ENCODE measurements at places on chromosomes 6 and 20.
A peak's percentile ranks its signal among the peaks of the same experiment; 100 is the strongest.

DNA sequence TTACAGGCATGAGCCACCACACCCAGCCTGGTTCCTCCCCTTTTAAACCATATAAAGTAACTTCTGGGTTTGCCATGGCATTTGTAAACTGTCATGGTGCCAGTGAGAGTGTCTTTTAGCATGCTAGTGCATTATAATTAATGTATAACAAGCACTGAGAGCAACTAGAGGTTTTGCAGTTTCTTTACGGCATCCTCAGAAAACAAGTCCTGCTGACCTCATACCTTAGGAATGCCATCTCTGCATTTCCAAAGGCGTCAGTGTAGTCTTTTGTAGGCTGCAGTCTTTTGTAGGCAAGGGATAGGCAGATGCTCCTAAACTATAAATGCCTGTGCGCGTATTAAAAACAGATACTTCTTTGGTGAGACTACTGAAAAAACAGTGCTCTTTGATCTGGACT, 75.0 kb upstream of the EZR start:
- no peak for DNase-seq

DNA sequence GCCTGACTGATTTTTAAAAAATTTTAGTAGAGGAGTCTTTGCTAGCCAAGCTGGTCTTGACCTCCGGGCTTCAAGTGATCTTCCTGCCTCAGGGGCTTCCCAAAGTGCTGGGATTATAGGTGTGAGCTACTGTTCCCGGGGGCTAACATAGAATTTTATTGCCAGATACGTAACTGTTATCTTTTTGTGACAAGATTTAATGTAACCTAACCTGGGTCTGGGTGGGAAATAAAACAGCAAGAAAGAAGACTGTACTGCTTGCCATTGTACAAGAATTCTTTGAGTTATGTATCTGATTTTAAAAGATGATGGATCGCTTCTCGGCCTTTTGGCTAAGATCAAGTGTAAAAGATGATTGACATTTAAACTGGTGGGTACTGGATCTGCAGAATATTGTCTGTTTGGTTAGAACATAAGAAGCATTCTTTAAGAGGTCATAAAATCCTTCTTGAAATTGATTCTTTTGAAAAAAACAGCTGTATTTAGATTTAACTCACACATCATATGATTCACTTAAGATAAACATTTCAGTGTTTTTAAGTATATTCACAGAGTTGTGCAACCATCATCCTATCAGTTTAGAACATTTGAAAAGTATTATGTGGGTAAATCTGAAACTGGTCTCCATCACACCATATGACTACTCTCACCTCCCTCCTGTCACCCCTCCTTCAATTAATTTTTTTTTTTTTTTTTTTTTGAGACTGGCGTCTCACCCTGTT, 21.6 kb downstream of the TPX2 start:
- DNase-seq = no peak

GRCh38 chr20:46962452-46963195, 68.0 kb downstream of the EYA2 start:
- DNase-seq = no peak

DNA sequence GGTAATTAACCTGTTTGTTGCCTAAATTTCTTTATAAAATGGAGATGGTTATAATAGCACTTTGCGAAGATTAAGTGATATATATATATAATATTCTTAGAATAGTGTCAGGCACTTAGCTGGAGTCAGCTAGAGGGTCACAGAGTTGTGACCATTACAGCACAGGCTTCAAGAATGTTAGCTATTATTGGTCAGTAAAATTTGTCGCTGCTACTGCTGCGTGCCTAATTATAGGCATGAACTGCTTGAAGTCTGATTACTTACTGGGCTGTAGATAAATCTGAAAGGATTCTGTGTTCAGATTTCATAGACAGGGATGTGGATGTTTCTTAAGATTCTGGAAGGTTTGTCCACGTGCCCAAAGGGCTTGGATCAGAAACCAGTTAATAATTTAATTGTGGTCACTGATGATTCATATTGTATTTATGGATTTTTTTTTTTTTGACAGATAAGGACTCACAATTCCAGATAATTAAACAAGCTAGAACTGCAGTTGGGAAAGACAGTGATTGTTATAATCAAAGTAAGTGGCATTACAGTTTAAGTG, 4.7 kb downstream of the SNRNP48 start:
- DNase-seq = no peak

DNA sequence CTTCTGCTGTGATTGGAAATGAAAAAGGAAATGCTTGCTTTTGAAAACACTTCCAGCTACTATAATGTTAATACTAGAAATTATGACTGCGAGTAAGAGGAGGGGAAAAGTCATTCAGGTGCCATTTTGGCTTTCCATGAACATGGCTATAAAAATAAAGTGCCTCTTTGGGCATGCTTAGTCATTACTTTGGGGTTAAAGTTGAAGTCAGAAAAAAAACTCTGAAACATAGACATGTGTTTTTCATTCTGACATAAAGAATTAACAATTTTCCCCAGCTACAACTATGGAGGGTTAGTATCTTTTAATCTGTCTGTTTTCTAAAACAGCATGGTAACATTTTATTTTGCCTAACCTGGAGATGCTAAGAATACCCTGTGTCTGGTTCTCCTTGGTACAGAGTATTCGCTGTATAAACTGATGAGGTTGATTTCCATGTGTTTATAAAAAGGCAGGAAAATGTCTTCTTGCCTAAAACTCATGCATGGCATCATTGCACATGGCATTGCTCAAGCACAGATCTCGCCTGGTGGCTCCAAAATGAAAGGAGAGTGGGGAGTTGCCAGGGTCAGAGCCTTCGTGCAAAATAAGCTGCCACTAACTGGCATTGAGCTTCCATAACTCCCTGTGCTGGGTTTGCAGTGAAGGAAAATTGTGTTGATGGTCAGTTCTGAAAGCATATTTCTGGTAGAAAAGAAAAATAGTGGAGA, 188.9 kb downstream of the KCNQ5 start:
- no peak for DNase-seq

DNA sequence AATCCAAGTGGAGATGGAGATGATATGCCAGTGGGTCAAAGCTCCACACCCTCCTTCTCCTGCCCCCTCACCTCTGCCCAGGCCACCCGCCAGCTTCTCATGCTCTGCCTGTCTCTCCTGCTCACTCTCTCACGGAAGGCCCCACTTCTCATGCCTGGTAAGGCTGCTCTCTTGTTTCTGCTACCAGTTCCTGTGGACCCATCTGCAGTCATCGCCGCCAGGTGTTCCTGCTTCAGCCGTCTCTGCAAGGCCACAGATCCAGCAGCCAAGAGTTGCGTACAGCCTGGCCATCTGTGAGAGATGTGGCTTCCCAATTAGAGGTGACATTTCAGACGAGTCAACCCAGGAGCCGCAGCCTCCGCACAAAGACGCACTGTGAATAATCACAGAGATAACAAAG, 40.8 kb upstream of the NXT1 start:
- DNase-seq = no peak

DNA sequence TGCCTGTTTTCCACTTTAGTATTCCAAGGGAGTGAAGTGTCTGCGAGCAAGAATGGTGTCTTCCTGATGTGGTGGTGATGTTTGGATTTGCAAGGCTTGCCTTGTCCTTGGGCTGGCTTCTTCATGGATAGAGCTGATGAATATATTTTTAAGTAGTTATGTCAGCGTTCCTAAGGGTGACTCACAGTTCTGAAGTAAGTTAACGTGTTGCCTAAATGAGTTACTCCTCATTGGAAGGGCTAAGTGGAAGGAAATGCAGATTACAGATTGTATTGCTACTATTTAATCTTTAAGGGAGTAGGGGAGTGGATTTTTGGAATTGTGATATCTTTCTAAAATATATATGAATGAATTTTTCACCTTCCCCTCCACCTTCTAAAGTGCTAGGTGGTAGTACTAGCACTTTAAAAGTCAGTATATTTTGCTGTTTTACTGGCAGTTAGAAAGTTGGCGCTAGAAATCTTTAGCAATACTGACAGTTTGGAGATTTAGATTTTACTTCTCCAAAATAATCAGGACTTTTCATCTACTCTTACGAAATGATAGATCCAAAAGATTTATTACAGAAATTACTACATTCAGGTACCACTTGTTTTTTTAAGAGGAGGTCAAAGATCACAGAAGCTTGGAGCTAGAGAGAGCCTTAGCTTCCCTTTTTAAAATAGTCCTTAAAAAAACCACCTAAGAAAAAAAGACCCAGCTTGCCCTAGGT, 197.4 kb downstream of the JARID2 start:
- DNase-seq = no peak

DNA sequence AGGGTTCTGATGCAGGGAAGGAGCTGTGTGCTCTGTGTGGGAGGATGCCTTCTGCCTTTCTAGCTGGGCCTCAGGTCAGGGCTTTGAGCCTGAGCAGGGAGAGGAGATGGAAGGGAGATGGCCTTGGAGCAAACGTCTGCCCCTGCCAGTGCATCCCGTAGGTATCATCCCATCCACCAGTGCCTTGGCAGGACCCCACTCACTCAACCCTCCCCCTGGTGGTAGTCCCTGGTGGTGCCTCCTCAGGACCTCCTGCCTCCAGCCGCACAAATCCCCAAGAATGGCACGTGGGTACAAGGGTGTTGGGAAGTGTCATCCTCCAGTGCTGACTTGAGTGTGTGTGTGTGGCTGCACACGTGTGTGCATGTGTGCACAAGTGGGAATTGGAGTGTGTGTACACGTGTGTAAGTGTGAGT, 23.1 kb upstream of the MICB start:
- peak; percentile 74 for DNase-seq

DNA sequence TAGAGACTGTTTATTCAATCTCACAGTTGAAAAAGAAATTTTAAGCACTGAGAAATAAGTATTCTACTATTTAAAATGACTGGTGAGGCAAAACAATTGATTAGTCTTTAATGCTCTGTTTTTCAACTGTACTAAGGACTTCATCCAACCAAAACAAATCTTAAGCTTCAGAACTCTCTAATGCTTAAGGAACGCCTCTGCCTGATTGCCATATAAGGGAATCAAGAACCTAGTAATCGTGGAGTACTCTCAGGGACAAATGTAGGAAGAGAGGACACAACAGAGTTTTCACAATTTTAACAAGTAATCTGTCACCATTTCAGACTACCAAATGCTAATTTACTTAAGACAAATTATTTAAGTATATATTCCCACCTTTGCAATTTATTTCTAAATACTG, 16.1 kb downstream of the FBXO30 start:
- no peak for DNase-seq

DNA sequence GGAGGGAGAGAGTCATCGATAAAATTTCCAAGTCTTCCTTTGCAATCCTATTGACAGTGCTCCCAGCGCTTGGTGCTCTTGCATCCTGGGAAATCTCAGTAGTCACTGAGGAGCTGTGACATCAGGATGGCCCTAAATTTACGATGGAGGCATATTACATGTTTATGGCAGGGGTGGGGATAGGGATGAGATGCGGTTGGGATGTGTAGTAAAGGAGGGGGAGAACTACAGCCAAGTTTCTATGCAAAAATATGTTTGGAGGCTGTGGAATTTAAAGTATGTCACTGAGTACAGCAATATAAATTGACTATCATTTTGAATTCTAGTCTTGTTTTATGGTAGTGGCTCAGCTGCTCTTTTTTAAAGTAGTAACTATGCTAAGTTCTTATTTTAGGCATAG, 544.9 kb downstream of the PKHD1 start:
- DNase-seq = no peak

DNA sequence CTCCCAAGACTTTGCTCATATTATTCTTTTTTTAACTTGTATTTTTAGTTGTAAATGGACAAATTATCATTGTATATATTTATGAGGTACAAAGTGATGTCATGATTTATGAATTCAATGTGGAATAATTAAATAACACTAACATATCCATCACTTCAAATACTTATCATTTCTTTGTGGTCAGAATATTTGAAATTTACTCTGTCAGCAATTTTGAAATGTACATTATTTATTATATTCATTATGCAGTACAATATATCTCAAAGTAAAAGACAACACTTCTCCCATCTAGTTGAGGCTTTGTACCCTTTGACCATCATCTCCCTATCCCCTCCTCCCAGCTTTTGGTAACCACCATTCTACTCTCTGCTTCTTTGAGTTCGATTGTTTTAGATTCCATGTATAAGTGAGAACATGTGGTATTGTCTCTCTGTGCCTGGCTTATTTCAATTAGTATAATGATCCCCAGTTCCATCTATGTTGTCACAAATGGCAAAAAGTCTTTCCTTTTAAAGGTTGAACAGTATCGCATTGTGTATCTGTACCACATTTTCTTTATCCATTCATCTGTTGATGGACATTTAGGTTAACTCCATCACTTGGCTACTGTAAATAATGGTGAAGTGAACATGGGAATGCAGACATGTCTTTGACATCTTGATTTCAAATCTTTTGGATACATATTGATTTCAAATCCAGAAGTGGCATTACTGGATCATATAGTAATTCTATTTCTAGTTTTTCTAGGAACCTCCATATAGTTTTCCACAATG, 197.2 kb downstream of the KIF6 start:
- DNase-seq = no peak

DNA sequence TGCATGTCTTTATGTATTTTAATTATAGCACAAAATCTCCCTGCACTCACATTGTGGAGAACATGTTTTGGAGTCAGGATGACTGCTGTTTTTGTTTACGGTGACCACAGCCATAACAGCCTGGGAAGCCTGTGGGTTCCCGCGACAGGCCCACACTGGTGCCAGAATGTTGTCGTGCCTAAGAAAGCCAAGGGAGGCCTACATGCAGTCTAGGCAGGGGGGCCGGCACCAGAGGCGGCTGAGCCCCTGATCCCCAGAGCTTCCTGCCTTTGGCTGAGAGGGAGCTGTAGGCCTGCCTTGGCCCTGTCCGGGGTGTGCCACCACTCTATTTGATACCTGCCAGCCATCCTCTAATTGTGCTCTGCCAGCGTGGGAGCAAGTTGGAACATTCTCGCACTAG, 46.7 kb downstream of the TBC1D7 start:
- DNase-seq = no peak

DNA sequence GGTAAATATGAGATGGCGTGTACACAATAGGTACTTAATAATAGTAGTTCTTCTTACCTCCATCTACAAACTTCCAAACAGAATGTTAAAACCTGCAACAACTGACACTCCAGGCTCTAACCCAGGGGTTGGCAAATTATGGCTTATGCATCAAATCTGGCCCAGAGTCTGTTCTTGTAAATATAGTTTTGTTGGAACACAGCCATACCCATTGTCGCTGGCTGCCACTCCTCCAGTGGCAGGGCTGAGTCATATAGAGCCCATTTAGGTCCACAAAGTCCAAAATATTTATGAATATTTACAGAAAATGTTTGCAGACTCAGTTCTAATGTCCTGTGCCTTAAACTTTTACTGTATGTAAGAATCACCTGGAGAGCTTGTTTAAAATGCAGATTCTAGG, 69.9 kb upstream of the BTBD3 start:
- DNase-seq = no peak

DNA sequence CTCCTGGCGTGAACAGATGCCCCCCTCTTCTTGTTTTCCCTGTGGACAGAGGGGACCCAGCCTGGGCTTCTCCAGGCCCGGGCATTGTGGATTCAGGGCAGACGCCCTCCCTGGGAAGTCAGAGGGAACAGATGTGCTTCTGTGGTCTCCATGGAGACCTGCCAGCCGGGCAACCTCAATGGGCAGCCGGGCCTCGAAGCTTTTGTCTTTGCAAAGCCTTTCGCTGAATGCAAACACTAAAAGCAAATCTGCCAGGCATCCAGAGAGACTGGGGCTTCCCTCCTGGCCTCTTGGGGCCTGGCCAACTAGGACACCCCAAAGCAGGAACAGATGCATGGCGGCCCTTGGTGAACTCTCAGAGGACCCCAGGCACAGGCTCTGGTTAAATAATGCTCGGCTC, 370.0 kb upstream of the SULF2 start:
- DNase-seq = no peak
